ENCODE measurements at places on chromosomes 13 and 19.
A peak's percentile ranks its signal among the peaks of the same experiment; 100 is the strongest.

- DNase-seq = no peak
These were observed 41.1 kb upstream of the MRI1 start for GRCh38 chr19:13723206-13723605.

GRCh38 chr13:103638706-103639105 lies 572.5 kb upstream of the SLC10A2 start:
- no peak for DNase-seq

GRCh38 chr19:4390567-4391305 lies 9.6 kb downstream of the SH3GL1 start:
- no peak for DNase-seq

DNA sequence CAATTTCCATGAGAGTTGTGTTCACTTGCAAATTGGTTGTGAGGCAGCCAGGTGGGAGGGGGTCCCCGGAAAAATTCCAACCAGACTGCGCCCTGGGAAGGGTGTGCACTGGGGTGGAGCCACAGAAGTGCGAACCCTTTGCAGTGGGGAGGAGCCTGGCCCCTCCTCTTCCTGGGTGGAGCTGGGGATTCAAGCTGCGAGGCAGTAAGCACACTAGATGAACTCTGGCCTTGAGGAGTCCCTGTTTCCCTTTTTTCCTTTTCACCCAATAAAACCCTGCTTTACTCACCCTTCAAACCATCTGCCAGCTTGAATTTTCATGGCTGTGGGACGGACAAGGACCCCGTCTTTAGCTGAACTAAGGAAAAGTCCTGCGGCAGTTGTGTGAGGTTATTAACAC lies 31.0 kb upstream of the MBNL2 start:
- DNase-seq = no peak

DNA sequence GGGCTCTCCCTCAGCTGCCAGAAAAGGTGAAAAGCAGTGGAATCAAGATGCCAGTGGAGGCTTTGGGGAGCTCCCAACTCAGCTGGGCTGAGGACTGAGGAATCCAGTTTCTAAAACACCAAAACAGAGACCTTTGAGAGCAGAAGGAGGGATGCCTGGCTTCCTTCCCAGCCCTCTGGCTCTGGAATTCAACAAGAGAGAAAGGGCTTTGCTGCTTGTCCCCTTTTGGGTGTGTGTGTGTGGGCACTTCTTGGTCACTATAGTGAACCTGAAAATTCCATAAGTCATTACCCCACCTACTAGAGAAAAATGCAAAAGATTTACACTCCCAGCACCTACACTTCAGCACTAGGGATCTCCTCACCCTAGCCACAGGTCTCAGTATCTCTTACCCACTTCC lies 30.3 kb upstream of the CYP2B6 start:
- DNase-seq = no peak

DNA sequence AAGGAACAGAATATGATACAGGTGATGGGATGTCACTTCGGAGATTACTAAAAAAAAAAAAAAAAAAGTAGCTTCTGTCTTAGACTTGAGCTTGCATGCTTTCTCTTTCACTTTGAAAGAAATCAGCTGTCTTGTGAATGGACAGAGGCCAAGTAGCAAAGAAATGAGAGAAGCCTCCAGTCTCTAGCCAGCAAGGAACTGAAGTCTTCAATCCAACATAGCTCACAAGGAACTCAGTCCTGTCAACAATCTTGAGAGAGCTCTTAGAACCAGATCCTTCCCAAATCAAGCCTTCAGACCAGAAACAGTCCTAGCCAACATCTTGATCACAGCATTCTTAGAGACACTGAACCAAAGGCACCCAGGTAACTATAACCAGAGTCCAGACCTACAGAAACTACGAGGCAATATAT lies 7.7 kb downstream of the N4BP2L2 start:
- DNase-seq = no peak

GRCh38 chr19:39846678-39847486 lies 703 bp upstream of the FBL start:
- DNase-seq = no peak

DNA sequence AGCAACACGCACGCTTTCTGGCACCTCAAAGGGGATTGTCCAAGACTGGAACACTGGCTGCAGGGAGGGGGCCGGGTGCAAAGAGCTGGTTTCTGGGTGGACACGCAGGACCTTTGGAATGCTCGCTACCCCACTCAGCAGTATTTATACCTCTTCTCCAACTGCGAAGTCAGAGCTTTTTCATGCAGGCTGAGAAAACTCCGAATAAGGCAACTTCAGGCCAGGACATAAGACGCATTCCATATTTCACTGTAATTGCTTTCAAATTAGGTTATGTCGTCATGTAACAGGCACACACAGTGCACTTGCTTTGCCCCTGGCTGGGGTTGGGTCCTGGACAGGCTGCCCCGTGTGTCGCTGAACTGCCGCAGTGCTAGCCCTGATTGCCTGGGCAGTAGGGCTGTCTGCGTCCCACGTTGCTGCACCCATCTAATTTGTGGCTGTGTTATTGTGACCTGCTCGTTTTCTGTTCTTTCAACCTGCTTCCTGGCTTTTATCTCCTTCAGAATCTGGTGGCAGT lies 44.5 kb downstream of the ACTN4 start:
- DNase-seq = no peak

- no peak for DNase-seq
These were observed 25.7 kb upstream of the ZNF492 start for GRCh38 chr19:22608441-22608840.

GRCh38 chr13:93244918-93245280 lies 18.3 kb downstream of the GPC6 start:
- DNase-seq = no peak

DNA sequence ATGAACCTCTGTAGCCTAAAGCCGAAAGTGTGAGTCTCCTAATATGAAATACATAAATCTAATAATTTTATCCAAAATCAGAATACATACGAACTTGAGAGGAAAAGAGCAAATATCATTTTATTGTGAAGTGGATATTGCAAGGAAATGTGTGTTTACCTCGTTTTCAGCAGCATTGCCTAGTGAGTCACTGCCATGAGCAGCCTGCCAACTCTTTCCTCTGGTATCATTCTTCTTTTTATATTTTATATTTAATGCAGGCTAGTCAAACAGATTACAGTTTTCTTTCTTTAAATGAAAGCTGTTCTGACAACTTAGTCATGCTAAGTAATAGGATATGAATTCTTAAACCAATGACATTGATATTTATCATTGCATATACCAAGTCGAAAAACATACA lies 44.2 kb downstream of the EDNRB start:
- no peak for DNase-seq

GRCh38 chr13:22061806-22062391 lies 391.0 kb downstream of the FGF9 start:
- DNase-seq = no peak

GRCh38 chr19:4174895-4175668 lies 7.3 kb downstream of the SIRT6 start:
- DNase-seq = no peak

DNA sequence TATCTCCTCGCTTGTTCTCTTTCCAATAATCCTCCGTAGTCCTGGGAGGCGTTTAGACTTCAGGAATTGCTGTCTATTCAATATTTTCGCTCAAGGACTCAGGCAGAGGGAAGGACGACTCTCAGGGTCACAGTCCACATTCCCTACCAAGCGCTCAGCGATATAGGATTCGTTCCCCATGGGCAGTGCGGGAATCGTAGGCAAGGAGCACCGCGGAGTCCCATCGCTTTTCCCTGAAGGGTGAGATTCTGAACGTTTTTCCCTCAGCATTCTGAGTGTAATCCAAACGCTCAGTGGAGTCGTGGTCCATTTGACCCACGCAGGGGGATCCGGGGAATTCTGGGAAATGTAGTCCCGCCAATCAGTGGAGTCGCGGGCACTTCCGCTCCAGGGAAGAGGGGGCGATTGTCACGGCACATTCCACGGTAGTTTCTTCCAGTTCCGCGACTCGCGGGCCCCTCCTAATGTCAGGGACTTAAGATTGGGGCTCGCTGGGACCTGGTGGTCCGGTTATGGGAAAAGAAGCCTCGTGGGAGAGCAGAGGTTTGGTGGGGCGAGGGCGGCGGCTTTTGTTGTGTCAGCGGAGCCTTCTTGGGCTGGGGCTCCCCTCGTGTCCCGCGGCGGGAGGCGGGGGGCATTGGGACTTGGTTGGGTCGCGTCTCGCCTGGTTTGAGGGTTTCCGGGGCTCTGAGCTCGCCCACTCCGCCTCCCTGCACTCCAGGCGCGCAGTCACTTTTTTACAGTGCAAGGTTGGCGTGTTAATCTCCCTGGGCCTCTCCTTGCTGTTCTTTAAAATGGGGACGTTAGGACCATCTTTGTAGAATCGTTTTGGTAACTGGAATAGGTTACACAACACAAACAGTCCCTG lies at the start of gene ZNF234:
Gene ZNF234, plus strand, starts transcription at position 364 of the 868 bp plus-strand sequence. CDS start 3,079 bp downstream, outside the sequence.
- DNase-seq = peak; percentile 24

DNA sequence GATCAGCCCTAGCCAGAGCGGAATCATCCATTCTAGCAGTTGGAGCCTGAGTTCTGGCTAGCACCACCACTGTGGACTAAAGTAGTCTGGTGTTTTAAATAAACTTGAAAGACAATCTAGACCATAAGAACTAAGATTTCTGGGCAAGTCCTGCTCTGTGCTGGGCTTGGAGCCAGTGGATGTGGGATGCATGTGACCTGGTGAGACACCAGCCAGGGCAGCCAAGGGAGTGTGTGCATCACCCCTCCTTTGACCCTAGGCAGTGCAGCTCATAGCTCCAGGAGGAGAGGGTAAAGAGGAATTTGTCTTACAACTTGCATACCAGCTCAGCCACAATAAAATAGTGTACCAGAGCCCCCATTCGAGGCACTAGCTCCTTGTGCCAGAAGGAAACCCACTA lies 21.0 kb downstream of the ITGBL1 start:
- no peak for DNase-seq

- DNase-seq = no peak
These were observed 324 bp upstream of the FBXO17 start for GRCh38 chr19:38975861-38976271.

- no peak for DNase-seq
These were observed 18.0 kb downstream of the MPND start for GRCh38 chr19:4361152-4362046.

GRCh38 chr19:13036366-13036976 lies 41.2 kb downstream of the NFIX start:
- peak; percentile 94 for DNase-seq

- no peak for DNase-seq
These were observed 50.8 kb upstream of the PCDH8 start for GRCh38 chr13:52899206-52899605.

DNA sequence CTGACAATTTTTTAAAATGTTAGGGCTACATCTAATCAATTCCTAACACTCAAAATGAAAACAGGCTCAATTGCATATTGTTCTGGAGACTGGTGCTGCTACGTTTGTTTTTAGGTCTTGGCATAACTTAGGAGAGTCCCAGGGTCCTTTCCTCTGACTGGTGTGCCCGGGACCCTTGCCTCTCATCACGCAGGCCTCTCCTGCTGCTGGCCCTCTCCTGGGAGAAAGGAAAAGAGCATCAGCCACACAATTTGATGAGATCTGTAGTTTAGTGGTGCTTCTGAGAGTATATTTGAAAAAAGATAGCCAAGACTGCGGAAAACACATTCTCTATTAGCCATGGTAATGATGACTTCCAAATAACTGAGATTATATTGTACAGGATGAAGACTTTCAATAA lies 380.0 kb downstream of the KLF12 start:
- no peak for DNase-seq

- no peak for DNase-seq
These were observed 39.6 kb downstream of the MTUS2 start for GRCh38 chr13:28859717-28860116.

DNA sequence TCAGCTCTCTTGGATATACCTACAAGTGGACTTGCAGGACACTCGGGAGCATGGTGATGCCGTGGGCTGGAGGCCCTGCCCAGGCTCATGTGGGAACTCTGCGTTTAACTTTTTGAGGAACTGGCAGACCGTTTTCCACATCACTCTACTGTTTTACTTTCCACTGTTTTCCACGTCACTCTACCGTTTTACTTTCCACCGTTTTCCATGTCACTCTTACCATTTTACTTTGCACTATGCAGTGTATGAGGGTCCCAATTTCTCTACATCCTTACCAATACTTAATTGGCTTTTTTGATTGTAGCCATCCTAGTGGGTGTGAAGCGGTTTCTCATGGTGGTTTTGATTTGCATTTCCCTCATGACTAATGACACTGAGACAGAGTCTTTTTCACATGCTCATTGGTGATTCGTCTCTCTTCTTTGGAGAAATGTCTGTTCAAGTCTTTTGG lies 40.5 kb downstream of the GATAD2A start:
- no peak for DNase-seq

DNA sequence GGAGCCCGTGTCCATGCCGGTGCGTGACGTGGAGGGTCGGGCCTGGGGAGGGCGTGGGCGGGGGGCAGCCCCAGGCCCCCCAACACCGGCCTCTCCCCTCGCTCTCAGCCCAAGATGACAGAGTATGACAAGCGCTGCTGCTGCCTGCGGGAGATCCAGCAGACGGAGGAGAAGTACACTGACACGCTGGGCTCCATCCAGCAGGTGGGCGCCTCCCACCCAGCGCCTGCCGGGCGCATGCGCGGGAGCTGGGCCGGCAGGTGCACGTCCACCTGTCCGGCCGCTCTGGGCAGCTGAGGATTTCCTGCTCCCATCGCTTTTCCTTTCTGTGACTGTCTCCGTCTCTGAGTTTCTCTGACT lies 49.8 kb downstream of the VAV1 start:
- no peak for DNase-seq

DNA sequence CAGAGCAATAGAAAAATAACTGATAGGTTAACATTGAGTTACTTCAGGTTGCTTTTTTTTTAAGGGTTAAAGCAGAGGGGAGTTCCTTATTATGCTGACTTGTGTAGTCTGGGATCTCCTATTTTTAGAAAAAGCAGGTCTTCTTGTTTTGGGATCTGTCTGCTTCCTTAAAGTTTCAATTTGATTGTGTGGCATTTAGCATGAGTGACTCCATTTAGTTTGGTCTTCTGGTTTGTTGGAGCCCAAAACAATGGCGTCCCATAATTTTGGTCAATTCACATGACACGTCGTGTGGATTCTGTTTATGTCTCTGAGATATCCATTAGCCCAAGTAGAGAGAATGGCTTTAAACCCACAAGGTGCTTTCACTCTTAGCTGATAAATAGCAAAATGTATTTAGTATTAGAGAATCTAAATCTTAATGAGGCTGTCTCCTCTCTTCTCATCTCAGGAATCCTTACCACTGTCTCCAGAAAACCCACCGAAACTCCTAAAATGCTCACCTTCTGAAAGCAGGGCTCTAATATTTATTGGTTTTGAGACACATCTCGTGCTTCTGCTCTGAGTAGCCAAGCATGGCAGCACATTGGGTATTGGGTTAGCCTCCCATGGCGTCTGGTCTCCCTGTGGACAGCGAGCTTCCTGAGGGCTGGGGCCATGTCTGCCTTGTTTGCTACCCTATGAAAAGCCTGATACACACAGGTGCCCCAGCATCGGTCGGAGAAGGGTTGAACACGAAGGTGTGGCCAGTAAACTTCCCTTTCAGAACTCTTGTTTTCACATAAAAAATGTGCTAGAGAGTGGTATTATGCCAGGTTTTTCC lies 67.2 kb upstream of the GPR183 start:
- no peak for DNase-seq

- no peak for DNase-seq
These were observed 2.0 kb upstream of the GATAD2A start for GRCh38 chr19:19403373-19403901.
